ENCODE measurements at places on chromosomes 5 and 9. TPM values are rescaled to one million over a fixed set of nuclear protein-coding genes. Genes with fewer than 3 reads are reported as not detected.

DNA sequence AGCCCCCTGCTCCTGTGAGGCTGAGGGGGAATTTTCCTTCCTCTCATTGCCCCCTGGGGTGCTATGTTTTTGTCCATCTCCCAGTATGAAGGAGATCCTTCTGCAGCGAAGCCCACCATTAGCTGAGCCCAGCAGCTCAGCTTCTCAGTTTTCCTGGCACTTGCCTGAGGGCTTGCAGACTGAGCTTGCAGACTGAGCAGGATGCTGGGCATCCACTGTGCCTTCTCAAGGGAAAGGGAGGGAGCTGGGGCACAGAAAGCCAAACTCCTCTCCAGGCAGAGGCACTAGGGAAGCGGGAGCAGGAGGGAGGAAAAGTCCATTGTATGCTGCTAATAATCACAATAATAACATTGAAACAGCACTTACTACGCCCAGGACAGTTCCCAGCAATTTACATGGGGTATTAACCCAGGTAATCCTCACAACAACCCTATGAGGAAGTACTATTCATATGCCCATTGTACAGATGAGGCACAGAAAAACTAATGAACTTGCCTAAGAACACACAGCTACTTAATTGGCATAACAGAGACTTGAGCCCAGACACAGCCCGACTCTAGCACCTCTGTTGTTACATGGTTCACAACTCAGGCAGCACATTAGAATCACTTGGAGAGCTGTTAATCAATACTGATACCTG lies 86.9 kb upstream of the SSBP2 start:
- no peak for DNase-seq

DNA sequence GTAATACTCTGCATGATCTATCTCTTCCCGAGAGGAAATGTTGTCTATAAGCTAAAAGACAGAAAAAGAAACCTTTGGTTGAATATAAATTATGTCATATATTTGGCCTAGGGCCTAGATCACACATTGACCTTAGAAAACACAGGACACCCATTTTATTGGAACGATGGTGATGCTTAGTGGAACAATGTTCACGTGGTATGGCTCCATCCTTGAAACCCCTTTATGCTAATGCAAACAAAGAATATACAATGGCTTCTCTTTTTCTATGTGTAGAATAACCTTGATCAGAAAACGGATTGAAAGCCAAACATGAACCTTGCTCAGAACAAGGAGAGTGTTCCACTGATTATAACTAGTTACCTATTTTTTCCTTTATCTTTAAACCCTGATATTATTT lies 24.5 kb downstream of the MRPS27 start:
- DNase-seq = no peak

- no peak for DNase-seq
These were observed 158.5 kb downstream of the TLE1 start for GRCh38 chr9:81530846-81531245.

GRCh38 chr9:89366711-89367110 lies 48.4 kb downstream of the SECISBP2 start:
- no peak for DNase-seq

DNA sequence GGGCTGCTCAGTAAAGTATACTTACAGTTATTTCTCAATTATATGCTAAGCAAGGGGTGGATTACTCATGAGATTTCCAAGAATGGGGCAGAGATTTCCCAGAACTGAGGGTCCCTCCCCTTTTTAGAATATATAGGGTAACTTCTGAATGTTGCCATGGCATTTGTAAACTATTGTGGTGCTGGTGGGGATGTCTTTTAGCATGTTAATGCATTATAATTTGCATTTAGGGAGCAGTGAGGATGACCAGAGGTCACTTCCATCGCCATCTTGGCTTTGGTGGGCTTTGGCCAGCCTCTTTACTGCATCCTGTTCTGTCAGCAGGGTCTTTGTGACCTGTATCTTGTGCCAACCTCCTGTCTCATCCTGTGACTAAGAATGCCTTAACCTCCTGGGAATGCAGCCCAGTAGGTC lies 35.5 kb downstream of the TTC1 start:
- peak; percentile 78 for DNase-seq

- DNase-seq = no peak
These were observed 270.8 kb downstream of the NSG2 start for GRCh38 chr5:174316326-174316725.

DNA sequence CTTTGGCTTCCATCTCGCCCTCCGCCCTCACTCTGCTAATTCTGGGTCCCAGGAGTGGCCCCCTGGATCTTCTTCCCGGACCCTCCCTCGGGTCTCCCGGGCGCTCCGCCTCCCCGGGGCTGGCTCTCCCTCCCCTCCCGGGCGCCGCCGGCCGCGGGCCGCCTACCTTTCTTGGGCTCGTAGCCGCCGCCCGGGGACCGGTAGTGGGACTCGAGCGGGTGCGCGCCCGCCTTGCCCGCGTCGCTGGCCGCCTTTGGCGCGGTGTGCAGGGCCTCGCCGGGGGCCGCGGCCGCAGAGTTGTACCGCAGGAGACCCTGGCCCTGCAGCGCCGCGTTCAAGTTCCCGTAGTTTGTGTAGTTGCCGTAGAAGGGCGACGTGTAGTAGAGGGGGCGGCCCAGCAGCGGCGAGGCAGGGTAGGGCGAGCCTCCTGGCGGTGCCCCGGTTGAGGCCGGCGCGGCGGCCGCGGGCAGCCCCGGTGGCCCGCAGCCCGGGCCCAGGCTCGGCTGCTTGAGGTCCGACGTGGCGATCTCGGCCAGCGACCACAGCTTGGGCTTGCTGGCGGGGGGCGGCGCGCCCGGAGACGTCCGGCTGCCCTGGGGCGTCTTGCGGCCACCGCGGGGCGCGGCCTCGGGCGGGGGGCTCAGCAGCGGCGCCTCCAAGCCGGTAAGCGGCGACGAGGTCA lies 3.2 kb downstream of the IRX2 start:
- no peak for DNase-seq

- peak; percentile 56 for DNase-seq
These were observed 135.6 kb downstream of the LIFR start for GRCh38 chr5:38420691-38421390.

- no peak for DNase-seq
These were observed 60.1 kb upstream of the GNE start for GRCh38 chr9:36318212-36318802.

UNC13B gene
- 48.2 TPM for total RNA-seq

IL33 gene
- total RNA-seq = not detected

SLCO4C1 gene
- 4.8 TPM for total RNA-seq

DBH gene
- total RNA-seq = not detected

BARHL1 gene
- total RNA-seq = not detected

GABRA6 gene
- not detected for total RNA-seq

Measured in H9 (cell line).